ENCODE measurements at places on chromosomes 13 and 19.

- no peak for DNase-seq
Measured at GRCh38 chr19:1942934-1943555, 2.1 kb downstream of the CSNK1G2 start.

DNA sequence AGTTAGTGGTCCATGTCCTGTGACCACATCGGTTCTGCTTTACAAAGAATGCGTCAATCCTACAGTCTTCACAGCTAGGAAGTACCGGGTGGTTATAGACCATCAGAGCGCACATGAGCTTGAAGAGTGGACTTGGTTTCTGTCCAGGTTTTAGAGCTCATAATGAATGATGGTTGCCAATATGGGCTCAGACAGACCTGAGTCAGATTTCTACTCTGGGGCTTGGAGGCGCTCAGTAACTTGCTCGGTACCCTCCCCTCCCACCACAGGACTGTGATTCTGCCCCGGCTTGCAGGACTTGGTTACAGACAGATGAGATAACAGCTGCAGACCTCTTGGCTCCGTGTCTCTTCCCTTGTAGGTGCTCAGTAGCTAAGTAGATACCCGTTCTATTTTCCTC, 284.7 kb downstream of the TSHZ3 start:
- DNase-seq: no peak

DNA sequence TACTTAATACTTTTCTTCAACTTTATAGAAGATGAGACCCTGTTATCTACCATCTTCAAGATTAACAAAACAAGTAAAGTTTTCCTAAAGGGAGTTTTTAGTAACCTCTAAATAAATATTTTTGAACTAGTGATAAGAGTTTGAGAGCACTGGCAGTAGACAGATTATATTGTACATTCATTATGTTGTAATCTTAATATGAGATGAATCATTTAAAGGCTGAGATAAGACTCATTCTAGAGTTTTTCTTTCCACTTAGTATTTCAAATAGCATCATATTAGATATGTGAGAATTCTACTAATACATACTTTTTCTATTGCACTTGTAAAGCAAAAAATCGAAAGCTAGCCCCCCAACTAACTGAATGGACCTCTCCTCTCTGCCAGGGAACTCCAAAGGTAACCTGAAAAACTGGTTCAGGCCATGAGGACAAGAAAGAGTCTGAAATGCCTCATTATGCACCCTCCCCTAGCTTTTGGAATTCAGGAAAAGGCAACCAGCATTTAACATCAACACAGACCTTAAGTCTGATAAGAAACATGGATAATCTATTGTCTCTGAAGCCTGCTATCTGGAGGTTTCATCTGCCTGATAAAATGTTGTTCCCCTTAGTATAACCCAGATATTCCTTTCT, 875.4 kb upstream of the SLC10A2 start:
- no peak for DNase-seq

DNA sequence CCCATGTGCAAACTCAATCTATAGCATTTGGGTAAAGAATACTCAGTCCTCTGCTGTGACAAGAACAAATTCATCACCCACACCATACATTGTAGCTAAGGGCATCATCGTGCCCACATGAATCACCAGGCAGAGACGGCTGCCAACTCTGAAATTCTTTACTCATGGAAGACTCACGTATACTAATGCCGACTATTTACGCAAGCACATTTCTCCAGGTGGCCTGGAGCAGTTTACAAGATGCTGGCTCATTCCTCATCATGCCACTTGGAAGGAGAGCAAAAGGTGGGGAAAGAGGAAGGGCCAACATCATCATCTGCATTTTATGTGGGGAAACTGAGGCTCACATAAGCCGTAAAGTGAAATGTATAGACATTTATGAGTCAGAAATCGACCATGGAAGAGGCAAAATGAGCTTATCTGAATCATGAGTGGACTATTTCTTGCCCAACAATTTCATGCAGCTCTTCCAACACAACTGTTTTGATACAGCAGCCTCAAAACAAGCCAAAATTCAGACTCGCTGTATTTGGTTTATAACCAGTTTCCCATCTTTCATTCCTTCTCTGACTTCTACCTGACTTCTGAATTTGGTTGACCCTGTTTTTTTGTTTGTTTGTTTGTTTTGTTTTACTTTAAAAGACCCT, 213.9 kb upstream of the SERP2 start:
- no peak for DNase-seq

DNA sequence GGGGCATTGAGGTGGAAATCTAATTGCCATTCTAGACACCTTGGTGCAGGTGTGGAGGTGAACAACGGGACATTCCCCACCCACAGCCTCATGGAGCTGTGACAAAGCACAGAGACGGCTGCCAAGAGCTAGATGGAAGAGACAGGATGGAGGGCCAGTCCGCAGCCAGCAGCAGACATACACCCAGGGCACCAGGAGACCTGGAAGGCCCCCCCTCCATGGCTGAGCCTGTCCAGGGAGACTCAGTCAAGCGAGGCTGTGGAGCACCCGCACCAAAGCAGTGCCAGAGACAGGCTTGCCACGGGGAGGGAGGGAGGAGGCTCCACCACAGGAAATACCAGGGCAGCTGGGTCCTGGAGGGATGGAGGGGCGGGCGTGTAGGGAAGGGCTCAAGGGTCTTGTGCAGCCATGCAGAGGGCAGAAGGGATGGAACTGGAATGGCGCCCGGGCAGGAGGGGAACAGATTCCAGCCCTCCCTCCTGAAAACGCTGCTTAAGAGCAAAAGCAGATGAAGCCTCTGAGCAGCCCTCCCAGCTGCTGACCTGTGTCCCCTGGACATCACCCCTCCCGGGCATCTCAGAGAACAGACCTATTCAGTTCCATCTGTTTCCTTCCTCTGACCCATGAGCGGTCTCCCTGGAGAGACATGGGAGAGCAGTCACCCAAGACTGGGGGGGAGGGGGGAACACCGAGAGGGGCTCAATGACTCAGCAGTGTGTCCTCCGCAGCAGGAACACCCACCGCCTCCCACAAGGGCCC, 14.4 kb downstream of the EPS15L1 start:
- DNase-seq: no peak

DNA sequence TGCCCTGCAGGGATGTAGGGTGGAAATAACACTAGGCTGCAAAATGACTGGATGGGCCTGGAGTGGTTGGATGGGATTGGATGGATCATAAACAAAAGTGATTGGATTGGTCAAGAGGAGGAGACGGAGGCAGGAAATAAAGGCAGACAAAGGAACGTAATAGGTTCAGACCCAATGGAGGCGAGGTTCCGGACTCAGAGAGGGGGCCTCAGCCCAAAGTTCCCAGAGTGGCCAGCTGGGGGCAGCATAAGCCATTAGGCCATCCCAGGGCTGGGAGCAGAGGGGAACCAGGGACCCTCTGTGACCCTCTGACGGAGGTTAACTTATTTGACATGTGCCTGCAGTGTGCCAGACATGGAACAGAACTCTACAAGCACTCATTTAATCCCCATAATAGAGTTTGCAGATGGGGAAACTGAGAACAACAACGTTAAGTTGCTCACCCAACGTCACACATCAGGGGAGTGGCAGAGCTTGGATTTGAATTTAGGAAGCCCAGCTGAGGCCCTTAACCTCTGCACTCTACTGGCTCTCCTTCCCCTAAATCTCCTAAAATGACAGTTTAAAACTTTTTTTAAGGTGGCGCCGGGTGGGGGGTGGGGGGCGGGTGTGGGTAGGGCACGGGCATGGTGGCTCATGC, 15.3 kb upstream of the MAP1S start:
- DNase-seq: no peak

GRCh38 chr13:68727165-68727564, 1380.5 kb upstream of the ATXN8OS start:
- DNase-seq: no peak

- no peak for DNase-seq
Measured at GRCh38 chr19:39942366-39942730, 7.9 kb upstream of the FCGBP start.

DNA sequence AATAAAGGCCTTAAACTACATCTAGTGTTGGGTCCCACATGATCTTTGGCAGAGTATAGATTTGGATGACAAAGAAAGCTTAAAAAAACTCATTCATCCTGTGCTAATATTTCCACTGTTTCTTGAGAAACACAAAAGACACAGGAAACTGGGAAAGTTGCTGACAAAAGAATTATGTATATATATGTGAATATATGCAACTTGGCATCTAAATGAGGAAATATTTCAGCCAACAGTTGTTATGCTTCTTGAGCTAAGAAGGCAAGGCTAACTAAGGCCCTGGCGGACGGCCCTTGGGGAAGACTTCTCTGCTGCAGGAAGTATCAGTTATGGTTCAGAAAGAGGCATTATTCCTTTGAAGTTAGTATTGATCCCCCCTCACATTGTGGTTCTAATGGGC, 491.8 kb downstream of the DIAPH3 start:
- DNase-seq: peak; percentile 26

DNA sequence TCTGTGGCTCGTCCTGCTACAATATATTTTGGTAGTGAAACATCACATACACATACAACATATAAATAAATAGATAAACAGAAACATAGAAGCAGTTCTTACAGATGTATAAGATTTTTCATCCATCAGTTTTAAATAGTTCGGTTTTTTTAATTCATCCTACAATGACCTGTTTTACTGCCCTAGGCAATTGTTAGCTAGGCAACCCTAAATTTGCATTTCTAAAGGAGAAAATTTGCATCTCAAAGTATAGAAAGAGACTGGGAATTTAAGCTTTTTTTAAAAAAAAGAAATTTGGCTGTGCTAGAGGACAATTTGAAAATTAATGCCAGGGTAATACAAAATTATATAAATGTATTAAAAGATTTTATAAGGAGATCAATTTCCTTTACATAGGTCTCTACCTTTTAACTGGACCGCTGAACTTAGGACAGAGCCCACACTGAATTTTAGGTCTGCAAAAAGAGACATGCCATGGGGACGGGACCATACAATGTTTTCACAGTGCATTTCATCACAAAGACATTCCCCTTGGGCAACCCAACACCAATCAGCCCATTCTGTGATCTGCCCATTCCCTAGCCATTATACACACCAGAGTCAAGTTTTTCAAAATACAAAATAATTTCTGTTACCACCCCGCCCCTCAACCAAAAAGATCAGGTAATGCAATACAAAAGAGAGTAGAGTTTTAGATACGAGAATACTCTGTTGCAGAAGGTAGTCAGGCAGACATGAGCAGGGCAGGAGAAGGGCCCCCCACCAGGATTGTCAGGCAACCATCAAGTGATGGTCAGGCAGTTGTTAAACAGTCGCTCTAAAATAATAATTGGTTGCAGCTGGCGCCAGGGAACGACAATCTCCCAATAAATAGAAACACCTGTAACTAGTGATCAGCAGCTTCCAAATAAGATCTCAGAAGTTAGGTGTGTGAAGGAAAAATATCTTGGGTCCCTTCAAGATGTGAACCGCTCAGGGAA, 299.7 kb upstream of the SGCG start:
- no peak for DNase-seq

DNA sequence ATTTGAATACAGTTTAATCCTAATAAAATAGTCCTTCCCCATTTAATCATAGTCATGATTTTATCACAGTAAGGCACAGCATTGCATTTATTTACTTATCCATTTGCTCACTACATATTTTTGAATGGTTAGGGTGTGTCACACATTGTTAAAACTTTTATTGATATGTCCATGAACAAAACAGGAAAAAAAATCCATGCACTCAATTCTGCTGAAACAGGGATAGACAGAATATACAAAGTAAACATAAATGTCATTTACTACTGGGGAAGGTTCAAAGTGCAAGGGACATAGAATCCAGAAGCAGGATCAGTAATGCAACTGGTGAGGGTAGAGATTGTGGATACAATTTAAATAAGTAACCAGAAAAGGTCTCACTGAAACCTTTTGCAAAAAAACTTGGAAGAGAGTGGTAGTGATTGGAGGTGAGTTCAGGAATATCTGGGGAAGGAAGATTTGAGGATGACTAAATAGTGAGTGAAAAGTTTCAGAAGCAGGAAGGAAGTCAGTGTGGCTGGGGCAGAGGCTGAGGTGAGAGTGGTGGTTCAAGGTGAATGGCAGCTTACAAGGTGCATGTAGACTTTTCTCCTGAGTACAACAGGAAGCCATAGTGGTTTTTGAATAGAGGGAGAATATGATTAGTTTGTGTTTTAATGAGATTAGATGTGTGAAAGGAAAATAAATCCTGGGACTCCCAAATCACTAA, 387.2 kb upstream of the ATXN8OS start:
- DNase-seq: no peak

- no peak for DNase-seq
Measured at GRCh38 chr13:112812306-112813055, 122.6 kb downstream of the ATP11A start.

DNA sequence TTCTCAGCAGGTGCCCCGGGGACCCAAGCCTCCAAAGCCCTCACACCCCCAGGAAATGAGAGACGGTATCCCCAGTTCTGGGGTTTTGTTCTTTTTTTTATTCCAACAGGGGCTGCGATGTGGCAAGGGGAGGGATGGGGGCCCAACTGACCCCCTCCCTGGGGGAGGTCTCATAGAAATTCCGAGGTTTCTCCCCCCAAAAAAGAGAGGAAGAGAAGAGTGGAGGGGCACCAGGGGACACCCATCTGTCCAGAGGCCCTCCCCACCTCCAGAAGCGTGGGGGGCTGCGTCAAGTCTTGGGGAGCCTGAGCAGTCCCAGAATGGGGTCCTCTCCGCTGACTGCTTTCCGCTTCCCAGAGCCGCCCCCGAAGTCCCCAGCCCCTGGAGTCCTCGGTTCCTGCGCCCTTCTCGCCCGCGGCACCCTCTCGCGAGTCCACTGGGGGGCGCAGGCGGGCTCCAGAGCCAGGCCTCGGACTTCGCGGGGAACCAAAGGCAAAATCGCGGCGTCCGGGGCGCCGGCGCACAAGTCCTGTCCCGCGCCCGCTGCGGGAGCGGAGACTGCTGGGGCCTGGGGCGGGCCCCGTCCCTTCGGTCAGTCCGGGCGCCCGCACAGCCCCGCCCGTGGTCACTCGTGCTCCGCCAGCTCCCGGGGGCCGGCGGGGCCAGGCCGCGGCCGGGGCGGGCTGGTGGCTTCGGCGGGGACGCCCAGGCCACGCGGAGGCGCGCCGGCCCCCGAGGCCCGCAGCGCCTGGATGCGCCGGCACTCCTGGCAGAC, 4.4 kb upstream of the ATP1A3 start:
- DNase-seq: no peak

DNA sequence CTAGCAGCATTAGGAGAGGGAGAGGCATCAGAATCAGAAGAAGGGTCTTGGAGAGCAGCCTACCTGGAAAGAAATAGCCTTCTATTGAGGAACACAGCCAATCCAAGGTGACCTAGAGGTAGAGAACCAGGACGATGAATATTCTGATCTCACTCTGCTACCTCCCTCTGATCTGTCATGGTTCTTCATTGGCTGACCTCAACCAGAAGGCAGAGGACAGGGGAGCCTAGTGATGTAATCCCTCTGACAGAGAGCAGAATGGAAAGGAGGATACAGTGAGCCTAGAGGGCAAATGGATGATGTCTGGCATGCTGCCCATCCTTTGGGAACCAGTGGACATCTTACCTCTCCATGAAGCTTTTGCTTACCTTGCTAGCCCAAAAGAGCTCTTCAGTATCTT, 3.6 kb downstream of the ZNF507 start:
- no peak for DNase-seq

GRCh38 chr19:41918653-41919244, 9.5 kb downstream of the ERFL start:
- no peak for DNase-seq
